ENCODE measurements at places on chromosomes 4 and X.

DNA sequence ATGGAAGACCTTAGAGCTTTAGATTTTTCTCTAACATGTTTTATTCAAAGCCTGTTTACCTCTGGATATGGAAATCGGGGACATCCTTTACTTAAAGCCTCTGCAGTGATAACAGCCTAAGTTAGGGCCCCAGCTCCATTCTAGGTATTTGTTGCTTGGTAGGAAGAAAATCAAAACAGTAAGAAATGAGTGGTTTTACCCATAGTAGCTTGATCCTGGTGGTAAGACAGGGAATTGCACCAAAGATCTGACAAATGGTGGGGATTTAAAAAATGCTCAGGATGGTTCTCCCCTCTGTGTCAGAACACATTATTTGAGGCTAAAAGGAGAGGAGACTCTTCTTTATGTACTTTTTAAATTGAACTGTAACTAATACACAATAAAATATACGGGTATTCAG, 52.4 kb downstream of the AFF2 start:
- no peak for DNase-seq

DNA sequence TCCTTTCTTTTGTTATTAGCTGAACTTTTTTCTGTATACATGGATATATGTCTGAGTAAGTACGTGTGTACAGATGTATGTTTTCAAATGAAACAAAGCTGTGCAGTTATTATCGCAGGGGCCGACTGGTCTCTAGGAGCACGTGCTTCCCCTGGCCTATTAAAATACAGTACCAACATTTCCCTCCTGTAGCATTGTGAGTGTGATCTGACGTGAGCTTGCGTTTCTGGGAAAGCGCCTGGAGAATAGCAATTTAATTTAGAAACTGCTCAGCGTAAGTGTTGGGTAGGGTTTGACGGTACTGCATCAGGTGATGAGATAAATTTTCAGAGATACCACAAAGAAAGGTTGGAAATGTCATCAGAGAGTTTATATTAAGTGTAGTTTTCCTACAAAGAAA, 173.3 kb downstream of the FBXO8 start:
- DNase-seq, result no peak

DNA sequence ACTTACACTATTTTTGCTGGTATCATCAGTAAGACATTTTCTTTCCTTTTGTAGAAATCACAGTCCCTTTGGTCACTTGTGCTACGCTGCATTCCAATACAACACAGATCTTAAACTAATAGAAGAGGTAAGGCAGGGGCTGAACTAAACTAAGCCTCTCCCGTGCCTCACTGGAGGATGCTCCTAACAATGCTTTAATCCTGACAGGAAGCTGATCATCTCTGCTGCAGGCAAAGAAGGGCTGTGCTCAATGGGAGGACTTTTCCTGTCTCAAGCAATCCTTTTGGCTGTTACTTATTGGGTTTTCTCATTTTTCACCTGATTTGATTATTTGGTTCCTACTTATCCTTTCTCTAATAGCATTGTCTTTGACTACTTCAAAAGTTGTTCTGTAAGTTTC, 583.1 kb downstream of the INPP4B start:
- no peak for DNase-seq

GRCh38 chr4:4754641-4755040, 104.8 kb upstream of the MSX1 start:
- no peak for DNase-seq
